CD8-positive, alpha-beta memory T cell (primary cell): ENCODE measurements at places on chromosomes 5 and 9. TPM values are rescaled to one million over a fixed set of nuclear protein-coding genes. Genes with fewer than 3 reads are reported as not detected.
A peak's percentile ranks its signal among the peaks of the same experiment; 100 is the strongest.

DNA sequence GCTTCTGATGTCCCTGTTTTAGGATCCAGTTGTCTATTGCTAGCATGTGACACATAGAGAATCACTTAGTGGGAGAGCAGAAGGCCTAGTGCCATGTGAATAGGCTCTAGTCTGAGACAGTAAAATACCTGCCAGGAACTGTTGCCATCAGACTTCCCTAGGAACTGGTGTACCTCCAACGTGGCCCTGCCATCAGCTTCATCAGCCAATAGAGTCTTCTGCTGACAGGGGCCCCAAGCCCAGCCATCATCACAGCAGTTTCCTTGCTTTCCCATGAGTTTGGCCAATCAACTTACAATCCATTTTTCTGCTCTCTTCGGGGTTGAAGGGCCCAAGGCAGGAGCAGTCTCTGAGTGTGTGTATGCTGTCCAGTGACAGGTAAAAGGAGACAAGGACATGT, 128.4 kb upstream of the ADRA1B start:
- DNase-seq: no peak

The TICAM2 gene
- polyA plus RNA-seq: 0.29 TPM

DNA sequence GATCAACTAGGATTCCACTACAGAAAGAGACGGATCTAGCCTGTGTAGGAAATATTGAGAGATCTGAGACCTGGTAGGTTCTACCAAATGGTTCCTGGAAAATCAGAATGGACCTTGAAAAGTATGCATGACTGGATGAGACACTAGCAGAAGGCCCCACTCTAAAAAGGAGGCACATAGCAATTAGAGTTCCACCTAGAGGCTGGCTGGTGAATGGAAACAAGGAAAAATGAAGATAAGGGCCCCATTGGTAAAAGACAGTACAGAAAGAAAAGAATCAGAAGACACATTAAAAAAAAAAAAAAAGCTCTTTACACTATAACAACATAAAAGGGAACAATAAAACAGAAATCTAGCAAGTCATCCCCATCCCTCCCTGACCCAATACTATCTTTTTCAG, 518.5 kb downstream of the NR2F1-AS1 start:
- no peak for DNase-seq

DNA sequence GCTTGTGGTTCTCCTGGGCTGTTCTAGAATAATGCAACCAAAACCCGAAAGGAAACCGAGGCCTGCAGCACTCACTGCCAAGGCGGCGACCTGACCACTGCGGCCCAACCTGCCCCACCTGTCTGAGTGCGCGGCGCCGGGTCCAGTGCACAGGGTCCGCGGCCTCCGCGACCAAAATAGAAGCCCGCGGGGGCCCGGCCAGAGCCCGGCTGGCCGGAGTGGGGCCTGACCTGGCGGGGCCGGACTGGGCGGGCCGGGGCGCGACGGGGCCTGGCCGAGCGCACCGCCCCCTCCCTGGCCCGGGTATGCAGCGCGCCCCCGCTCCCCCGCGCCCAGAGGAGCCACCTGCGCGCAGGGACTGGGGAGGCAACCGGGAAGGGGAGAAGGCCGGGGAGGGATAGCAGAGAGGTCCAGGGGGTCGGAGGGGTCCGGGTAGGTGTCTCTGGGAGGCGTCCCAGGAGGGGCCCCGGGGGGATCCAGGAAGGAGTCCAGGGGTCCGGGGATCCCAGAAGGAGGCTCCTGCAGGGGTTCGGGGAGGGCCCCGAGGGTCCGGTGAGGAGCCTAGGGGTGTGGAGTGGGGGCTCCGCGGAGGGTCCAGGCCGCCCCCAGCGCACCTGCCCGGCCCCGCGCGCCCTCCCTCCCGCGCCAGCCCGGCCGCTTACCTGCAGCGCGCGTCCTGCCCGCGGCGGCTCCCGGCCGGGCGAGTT, 503 bp downstream of the SEMA4D start:
- peak; percentile 71 for DNase-seq

DNA sequence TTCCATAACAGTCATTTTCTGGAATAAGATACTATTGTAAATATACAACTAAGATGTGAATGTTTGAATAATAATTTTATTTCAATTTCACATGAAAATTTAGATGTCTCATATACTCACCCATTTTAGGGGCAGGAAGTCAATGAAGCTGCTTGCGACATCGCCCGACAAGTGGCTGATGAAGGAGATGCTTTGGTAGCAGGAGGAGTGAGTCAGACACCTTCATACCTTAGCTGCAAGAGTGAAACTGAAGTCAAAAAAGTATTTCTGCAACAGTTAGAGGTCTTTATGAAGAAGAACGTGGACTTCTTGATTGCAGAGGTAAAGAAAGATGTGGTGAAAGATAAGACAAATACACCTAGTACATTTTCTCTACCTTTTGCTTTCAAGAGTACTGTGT, 8.6 kb downstream of the BHMT start:
- no peak for DNase-seq

- no peak for DNase-seq
Measured at GRCh38 chr5:55904152-55904551, 53.0 kb downstream of the IL31RA start.

GRCh38 chr5:33563983-33564908, 123.5 kb downstream of the TARS1 start:
- DNase-seq: no peak

DNA sequence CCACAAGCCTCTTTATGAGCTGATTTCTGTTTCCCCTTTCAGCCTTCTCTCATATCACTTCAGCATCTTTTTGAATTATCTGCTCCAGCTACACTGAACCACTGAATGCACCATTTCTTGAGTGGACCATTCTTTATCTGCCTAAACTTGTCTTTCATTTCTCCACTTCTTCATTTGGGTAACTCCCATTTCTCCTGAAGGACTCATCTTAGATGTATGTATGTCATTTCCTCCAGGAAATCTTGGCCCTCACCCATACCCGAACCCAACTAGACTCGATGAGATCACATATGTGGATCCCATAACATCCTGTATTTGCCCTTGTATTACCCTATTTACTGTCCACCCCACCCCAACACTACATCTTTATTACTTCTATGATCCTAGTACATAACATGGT, 249.8 kb downstream of the KIF4B start:
- no peak for DNase-seq

The HMGCR gene
- 10.9 TPM for polyA plus RNA-seq
